Tongue (tissue), 3 donors: ENCODE measurements at places on chromosomes 12 and 14.

DNA sequence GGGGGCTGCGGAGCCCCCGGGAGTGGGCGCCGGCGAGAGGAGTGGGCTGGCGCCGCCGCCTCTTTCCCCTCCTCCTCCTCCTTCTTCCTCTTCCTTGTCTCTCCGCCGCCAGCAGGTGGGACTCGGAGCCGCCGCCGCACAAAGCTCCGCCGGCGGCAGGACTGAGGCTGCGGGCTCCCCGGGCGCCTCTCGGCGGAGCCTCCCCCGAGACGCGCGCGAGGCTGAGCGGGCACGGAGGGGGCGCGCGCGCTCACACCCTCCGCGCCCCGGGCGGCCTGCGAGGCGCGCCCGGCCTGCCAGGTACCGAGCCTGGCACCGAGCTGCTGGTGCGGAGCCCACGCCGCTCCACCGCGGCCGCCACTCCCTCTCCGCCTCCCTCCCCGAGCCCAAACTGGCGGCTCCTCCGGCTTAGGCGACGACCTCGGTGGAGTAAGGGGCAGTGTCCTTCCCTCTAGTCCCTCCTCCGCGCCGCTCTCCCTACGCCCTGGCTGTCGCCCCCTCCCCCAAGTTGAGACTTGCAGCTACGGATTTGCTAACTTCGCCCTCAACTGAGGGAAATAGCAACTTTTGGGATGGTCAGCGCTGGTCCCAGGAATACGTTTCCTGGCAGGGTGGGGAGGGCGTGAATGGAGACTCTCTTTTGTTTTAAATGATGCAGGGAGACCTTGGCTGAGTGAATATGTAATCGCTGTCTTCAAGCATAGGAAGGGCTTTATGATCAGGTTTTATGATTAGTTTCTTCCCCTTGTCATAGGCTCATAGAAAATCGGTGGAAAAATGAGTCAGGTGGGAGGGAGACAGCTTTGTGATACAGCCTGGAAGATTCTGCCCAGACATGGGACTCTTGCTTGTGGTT is 199.5 kb upstream of the CAND1 start:
- peak; percentile 59 for DNase-seq

- DNase-seq = no peak
Observed at GRCh38 chr12:77954206-77954555, 123.5 kb downstream of the NAV3 start.

DNA sequence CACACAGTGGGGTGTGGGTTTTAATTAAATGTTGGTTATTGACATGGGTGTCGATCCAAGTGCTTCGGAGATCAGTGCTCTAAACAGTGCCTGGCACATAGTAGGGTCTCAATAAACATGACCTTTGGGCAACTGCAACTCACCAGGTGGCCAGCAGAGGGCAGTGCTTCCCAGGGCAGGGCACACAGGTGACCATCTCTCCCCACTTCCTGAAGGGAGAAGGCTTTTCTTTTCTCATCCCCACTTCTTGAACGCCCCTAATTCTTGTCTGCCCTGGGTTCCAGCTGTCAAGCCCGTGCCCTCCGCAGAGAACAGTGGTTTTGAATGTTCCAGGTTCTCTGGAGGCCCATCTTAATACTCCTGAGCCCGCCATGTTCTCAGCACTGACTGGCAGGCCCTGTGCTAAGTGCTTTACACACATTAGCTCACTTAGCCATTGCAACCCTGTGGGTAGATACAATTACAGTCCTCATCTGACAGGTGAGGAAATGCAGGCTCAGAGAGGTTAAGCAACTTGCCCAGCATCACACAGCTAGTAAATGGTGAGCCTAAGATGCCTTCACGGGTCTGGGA is 16.3 kb downstream of the RAPGEF3 start:
- peak; percentile 38 for DNase-seq

GRCh38 chr12:71010143-71010479 is 89.6 kb upstream of the PTPRR start:
- DNase-seq = no peak

GRCh38 chr14:75566321-75566720 is 12.1 kb upstream of the FLVCR2 start:
- no peak for DNase-seq

DNA sequence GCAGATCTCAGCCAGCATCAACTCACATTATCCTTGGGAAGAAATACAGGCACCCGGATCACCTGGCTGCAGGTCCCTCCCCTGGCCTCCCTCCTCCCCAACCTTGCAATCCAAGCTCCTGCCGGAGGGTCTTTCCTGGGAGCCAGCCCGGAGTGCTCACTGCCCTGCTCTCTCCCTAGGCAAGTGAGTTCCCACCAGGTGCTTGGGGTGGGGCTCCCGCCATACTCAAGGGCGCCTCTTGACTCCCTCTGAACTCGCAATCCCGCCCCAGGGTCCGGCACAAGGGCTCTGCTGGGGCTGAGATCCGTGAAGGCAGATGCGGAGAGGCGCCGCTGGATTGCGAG is 1.2 kb upstream of the CEP170B start:
- no peak for DNase-seq

- DNase-seq = no peak
Observed at GRCh38 chr12:110379197-110379596, 24.3 kb downstream of the ANAPC7 start.

GRCh38 chr14:92446771-92447170 is 66.8 kb upstream of the RIN3 start:
- no peak for DNase-seq

DNA sequence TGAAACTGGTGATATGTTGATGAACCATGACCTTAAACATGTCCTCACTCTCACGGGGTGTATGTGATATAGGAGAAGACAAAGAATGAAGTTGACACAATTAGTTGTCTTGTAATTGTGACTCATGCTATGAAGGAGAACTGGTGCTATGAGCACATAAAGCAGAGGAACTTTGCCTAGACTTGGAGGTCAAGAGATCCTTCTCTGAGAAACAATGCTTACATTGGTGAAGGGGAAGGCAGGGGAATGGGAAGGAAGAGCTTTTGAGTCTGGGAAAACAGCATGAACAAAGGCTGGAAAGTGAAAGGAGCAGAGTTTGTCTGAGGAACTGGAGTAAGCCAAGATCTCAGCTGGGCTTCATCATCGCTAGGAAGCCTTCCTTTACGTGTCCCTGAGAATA is 83.2 kb downstream of the MYRFL start:
- no peak for DNase-seq

- DNase-seq = no peak
Observed at GRCh38 chr14:72970058-72970630, 43.9 kb downstream of the DCAF4 start.

GRCh38 chr12:116444590-116444943 is 114.6 kb upstream of the MAP1LC3B2 start:
- DNase-seq = no peak

GRCh38 chr12:126847005-126847629 is 1419.9 kb upstream of the TMEM132C start:
- DNase-seq = no peak

DNA sequence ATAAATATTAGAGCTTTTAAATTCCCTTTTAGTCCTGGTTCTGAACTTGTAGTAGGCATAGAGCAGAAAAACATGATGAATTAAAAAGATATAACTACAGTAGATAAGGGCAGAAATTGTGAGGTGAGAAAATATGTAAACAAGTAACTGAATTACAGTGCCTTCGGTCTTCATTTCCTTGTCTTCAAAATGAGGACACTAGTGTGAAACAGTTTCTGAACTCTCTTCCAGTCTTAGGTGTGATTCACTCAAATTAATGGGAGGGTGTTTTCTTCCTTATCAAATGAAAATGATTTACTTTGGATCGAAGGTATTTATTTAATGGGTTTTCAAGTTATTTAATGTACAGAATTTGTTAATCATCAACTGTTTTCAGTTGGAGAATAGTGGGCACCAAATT is 1.5 kb downstream of the FGD4 start:
- DNase-seq = no peak

DNA sequence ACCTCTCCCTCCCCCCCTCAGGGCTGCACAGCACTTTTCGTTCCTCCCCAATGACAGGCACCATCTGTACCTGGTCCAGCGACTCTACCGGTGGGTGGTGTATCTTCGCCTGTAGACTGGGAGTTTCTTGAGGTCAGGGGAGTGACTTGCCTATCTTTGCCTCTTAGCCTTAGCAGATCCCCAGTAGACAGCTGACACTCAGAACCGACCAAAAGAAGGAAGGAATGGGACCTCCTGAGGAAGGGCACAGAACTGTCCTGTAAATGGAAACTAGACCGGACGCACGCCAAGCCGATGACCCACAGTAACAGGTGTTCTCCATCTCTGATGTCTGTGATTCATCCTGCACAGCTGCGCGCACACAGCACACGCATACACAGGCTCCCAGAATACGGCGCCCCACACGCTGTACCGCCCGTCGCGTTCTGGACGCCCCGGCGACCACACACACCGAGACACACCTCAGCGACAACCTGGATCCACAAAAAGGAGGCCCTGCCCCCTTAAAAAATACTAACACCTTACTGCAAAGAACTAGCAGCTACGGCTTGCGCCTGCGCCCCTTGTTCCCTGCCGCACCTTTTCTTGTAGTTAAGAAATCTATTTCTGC is 673 bp upstream of the TTC9 start:
- DNase-seq = peak; percentile 77

- DNase-seq = peak; percentile 30
Observed at GRCh38 chr12:23944067-23944466, 5.4 kb downstream of the SOX5 start.

- no peak for DNase-seq
Observed at GRCh38 chr14:61121355-61121787, 140.3 kb downstream of the SLC38A6 start.

DNA sequence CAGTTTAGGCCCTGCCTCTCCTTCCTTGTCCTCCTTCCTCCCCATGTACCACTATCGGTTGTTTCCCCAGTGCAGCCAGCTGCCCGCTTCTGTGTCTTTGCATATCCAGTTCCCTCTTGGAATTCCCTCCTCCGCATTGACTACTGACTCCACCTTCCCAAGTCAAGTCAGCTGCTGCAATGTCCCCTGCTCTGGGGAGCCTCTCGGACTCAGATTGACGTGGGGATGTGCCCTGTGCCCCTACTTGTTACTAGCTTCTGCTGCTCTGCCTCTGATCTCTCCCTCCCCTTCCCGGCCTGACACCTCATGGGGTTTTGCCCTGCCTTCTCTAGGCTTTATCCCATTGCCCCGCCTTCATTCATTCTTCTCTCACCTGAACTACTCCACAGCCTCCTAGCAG is 2.1 kb upstream of the CD9 start:
- peak; percentile 63 for DNase-seq

- no peak for DNase-seq
Observed at GRCh38 chr12:17134315-17134714, 528.4 kb upstream of the LMO3 start.

DNA sequence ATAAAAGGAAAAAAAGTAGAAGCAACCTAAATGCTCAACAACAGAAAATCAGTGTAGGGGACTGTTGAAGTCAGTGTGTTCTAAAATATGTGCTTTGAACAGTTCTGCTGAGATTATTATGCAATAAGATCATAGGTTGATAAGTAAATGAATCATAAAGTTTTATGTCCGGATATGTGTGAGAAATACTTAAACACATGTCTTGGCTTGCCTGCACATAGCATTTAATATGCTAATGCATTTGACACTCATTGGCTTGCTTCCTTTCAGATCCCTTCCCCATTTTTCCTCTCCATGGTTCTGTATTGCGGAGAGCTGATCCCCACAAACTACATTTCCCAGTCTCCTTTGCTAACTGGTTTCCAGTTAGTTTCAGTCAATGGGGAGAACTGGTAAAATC is 573.8 kb upstream of the TBX3 start:
- DNase-seq = no peak

DNA sequence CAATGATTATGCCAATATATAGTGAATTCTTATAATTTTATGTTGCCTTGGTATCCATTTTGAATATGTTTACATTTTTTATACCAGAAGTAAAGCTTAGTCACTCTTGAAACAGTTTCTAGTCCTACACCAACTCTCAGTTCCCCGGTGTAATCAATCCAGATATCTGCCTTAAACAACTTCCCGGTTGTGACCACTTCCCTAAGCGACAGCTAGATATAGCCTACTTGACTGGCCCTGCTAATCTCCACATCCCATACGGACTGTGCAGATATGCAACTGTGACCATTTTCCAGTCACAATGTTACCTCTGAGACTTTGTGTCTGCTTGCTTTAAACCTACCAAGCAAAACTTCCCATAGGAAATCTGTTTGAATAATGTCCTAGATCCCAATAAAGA is 1551.5 kb upstream of the SEL1L start:
- DNase-seq = no peak

DNA sequence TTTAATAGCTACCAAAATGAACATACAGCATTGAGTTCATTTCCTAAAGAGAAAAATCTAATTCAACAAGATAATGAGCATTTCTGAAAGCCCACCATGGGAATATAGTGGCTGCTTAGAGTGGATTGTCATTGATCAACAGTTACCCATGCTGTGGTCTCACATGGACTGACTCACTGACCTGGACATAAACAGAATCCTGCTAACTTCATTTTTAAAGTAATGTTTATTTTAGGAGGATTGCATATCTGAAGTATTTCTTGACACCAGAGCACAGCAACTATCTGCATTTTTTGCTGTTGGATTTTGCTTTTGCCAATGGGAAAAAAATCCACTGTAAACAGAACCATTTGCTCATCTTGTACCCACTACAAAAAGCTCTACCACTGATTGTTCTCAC is 71.7 kb downstream of the KCNC2 start:
- no peak for DNase-seq

- DNase-seq = no peak
Observed at GRCh38 chr12:77299001-77299400, 233.6 kb upstream of the E2F7 start.

DNA sequence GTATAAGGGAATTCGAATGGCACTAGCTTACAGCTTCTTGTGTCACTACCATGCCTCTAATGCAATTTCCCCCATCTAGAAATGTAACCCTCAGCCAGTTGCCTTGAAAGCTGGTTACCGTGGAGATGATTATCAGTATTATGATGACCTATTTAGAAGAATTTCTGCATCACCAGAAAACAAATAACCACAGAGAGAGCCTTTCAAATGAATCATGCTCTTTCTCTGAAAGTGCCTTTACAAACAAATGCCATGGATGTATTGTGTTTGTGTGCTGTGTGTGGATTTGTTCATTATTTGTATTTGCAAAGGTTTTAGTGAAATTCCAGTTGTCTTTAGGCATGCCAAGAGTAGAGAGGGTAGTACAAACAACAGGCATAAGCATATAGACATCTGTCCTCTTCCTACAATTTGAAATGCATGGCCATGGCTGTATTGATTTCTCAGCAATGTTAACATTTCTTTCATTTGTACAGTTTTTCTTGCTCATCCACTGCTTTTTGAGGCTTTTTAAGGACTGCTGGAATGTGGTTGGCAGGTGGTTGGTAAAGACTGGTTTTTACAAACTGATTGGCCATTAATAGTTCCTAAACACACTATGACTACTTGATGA is 266.5 kb downstream of the PAWR start:
- DNase-seq = peak; percentile 32
